ENCODE measurements at places on chromosomes 2 and 18.

DNA sequence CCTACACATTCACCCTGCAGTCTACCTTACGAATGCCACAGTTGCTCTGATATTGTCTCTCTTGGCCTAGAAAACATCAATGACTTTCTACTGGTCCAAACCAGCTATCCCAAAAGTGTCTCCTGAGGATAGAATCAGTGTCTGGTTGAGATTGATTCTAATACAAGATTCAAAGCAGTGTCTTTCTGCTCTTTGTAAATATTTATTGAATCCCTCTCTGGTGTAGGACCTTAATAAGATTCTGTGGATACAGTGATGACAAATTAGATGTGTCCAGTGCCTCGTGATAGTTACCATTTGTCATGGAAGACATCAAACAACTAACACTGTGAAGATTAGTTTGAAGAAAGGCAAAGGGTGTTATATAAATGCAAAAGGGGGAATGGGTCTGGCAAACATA, 380.7 kb upstream of the TRIB2 start:
- DNase-seq, result no peak

- DNase-seq, result no peak
Measured at GRCh38 chr2:16060936-16061338, 120.6 kb downstream of the MYCN start.

DNA sequence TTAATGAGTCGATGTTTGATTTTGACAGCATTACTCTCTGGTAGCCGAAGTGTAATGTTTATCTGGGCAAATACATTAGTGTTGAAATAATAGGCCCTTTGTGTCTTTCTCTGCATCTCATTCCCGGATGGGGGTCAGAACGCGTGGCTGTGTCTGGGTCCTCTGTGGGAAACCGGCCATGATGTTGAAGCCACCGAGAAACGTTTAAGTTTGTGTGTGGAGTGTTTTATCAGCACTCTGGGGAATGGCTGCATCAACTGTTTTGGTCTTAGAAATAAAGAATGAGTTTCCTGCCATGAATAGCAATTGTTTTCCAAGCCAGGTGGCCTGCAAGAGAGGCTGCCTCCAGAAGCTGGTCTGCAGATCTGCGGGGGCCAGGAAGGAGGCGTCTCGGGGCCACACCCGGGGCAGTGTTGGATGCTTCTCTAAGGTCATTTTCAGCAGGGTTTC, 69.7 kb downstream of the RNF144A start:
- no peak for DNase-seq

GRCh38 chr2:27262379-27263286, at the start of gene SLC30A3:
Gene SLC30A3 (minus strand): TSS chr2:27263047. CDS start chr2:27262906, 141 bp downstream.
- DNase-seq, result peak; percentile 59

- DNase-seq, result peak; percentile 58
Measured at GRCh38 chr2:190996338-190996946, 17.5 kb downstream of the STAT1 start.

DNA sequence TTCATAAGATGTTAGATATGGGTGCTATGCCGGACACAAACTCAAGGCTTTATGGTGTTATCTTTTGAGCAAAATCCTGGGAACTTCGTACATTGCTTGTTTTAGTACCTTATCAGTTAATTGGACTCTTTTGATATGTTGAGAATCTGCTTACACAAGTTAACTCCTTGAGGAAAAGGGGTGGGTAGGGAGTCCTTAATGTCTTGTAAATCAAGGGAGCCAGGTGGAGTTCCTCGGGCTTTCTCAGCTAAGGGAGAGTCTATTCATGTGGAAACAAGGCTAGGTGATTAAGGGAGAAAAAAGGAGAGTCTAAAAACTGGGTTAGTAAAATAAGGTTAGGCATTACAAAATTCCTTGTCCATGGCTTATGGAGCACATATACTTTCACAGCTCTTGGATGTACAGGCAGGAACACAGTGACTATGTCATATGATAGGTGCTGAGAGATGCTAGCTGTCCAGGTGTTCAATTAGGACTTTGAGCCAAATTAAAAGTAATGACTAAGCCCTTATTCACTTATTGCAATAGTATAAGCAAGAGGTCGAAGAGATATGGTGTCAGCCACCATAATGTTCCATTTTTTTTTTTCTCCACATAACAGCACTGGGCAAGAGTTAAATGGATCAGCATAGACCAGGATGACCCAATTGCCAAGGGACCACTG, 59.5 kb upstream of the DYNAP start:
- no peak for DNase-seq
